NCI-H2171 treated with DMSO at 0.1 percent for 48 hours (cell line): ENCODE measurements at places on chromosomes 11 and 22.

DNA sequence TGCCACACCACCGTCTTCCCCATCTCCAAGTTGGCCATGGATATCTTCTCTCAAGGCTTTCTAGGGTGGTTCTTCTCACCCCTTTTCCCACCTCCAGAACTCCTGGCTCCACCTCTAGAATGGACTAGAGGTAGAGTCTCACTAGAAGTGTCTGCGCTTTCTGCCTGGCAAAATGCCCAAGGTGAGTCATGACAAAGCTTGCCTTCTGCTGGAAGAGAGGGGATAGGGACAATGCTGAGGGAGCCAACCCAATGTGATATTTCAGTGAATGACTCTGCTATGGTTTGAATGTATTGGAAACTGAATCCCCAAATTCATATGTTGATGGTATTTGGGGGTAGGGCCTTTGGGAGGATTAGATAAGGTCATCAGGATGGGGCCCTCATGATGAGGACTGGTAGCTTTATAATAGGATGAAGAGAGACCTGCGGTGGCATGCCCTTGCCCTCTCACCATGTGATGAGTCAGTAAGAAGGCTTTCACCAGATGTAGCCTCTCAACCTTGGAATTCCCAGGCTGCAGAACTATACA, 4.1 kb upstream of the CD82 start:
- DNase-seq = no peak

GRCh38 chr22:23020659-23021293, 49.5 kb upstream of the GNAZ start:
- DNase-seq = no peak

GRCh38 chr11:3627291-3627690, 14.5 kb downstream of the ART5 start:
- no peak for DNase-seq

GRCh38 chr11:108218912-108219783, 3.3 kb downstream of the NPAT start:
- DNase-seq = no peak

DNA sequence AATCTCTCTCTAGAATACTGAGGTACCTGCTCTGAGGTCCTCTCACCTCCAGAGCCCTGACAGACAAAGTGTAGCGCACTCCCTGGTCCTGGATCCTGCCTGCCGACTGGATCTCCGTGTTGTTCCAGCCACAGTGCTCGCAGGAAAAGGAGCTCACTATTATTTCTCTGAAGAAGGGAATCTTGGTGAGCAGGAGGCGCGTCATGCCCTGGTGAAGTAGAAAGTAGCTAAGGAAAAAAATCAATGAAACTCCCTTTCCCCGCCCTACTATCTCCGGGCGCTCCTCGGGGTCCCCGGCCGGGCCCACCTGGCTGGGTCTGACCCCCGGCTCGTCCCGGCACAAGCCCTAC, 412 bp downstream of the ZPR1 start:
- DNase-seq = no peak

- no peak for DNase-seq
Observed at GRCh38 chr11:102882389-102883024, 7.7 kb upstream of the MMP12 start.

DNA sequence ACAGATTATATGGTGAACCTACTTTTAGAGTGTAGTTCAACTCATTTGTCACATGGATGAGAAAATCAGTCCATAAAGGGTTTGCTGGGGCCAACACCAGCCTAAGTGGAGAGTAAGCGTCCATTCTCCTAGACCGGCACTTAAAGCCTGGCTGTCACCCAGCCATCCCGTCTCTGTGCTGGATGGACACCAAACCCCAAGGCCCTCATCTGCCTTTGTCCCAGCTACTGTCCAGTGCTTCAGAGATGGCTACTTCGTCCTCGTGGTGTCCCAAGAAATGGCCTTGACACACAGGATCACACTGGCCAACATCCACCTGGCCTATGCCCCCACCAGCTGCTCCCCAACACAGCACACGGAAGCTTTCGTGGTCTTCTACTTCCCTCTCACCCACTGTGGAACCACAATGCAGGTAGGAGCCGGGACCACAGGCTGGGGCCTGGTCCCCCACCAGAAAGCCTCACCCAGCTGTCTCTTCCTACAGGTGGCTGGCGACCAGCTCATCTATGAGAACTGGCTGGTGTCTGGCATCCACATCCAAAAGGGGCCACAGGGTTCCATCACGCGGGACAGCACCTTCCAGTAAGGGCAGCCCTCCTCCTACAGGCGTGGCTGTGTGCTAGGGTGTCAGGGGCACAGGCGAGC, 3.5 kb downstream of the ZP1 start:
- DNase-seq = no peak

- DNase-seq = peak; percentile 63
Observed at GRCh38 chr11:111372538-111372937, 6.5 kb downstream of the POU2AF1 start.

DNA sequence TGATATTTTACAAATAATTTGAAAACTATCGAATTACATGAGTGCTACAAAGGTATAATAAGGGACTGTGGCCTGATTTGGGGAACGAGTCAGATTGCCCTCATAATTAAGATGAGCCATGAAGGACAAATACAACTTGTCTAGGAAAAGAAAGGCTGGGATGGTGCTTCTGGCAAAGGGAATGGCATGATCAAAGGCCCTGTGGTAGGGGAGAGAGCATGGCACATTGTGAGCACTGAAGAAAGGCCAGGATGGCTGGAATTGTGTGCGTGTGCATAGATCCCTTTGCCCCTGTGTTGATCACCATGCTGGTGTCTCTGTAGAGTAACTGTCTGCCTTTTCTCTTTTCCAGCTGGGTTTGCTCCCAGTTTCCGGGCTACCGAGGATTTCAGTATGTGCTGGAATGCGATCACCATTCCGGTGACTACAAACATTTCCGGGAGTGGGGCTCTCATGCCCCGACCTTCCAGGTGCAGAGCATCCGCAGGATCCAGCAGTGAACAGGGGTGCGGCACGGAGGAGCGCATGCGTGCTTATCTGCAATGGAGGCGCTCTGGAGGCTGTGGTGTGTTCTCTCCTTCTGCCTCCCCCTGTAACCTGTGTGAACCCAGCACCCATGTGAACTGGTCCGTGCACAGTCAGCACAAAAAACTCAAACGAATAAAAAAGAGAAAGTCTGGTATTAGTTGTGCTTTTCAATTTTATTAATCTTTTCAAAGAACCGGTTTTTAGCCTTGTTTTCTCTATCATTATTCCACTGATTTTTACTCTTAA, 8.4 kb downstream of the CRYBA4 start:
- no peak for DNase-seq

DNA sequence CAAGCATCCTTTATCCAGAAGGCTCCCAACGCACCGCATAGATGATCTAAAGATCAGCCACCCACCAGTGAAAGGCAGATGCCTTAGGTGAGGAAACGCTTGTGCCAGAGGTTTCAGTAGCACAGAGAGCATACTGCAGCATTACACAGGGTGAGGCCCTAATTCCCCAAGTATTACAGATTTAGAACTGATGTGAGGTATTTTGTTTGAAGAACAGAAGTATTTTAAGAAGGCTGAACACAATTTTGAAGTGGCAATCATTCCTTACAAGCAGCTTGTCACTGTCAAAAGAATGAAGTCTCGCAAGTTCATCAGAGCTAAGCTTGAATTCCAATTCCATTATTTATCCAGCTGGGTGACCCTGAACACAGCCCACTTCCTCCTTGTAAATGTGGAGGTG, 70.0 kb upstream of the FAT3 start:
- no peak for DNase-seq

- no peak for DNase-seq
Observed at GRCh38 chr11:10673501-10674062, 20.0 kb downstream of the IRAG1 start.

GRCh38 chr22:44702479-44703198, 635 bp downstream of the PRR5 start:
- peak; percentile 20 for DNase-seq

DNA sequence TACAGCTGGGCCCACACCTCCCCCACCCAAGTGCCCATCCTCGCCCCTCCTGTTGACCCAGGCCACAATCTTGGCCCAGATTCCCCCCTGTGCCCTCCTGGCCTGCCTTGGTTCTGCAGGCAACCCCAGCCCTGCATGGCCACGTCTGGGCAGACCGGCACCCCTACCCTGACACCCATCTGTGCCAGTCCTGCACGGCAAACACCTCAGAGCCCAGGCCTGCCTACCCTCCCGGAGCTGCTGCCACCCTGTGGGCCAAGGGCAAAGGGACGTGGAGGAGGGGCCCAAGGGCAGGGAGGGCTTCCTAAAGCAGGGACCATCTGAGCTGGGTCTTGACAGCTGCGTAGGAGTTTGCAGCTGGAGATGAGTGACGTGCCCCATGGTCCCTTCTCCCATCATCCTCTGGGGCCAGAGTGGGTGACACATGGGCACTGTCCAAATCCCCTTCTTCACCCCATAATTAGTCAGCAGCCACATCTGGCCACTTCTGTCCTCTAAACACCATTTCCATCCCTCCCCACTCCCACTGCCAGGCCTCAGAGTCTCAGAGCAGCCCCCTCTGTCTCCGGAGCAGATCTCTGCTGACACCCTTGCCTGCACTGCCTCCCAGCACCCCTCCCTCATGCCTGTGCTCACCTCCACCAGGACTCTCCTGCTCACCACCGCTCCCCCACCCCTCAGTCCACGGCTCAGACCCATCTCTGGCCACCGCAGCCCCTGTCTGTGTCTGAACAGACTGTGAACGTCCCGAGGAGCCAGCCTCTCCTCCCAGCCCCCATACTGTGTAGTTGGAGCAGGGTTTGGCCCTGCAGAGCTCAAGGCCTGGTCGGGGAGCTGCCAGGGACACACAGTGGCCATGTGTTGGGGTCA, 35.6 kb upstream of the PPARA start:
- DNase-seq = peak; percentile 11

- no peak for DNase-seq
Observed at GRCh38 chr22:42231929-42232328, 38.5 kb downstream of the TCF20 start.

DNA sequence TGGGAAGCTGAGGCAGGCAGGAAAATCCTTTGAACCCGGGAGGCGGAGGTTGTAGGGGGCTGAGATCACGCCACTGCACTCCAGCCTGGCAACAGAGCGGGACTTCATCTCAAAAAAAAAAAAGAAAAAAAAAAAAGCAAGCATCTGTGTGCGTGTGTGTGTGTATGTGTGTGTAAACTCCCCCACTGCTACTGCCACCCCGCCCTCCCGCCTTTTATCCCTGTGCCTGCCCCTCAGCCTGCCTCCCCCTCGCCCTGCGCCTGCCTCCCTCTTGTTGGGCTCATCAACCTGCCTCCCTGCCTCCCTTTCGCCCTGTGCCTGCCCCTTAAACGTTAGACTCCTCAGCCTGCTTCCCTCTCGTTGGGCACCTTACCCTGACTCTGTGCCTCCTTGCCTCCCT, 18.0 kb downstream of the TMEM258 start:
- no peak for DNase-seq

DNA sequence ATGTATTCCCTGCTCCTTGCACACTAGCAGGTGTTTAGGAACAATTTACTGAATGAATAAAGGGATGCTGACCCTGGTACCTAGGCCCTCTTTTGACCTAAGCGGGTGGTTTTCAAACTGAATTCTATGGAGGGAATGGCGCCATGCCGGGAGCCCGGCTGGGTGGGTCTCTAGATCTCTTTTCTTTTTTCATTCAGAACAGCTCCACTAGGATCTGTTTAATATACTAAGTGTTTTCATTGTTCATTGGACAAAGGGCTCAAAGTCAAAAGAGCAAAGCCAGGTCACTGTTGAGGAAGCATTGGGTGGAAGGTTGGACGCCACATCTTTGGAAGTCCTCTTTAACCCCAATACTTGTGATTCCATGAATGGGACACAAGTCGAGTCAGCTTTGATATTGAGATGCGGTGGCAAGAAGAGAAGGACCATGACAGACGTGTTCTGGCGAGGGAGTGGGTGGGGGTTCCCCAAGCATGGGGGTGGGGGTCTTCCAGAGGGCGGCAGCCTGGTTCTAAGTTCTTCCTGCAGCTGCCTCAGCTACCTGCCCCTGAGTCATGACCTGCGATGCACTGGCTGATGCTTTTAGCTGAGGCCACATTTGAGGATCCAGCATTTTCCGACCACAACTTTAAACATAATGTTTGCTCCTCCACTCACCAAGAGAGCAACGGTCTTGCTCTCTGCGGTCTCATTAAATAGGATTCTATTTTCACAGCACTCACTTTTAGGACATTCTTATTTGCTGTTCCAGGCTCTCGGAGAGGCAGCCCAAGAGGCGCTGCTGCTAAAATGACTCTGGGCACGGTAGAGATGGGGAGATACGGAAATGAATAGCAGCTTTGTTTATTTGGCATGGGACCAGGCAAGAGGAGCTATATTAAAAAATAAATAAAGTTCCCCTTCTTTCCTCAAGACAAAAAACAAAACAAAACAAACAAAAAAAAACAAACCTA, 100.6 kb downstream of the FBXO7 start:
- no peak for DNase-seq

- DNase-seq = no peak
Observed at GRCh38 chr11:86138958-86139357, 70.1 kb upstream of the PICALM start.

- no peak for DNase-seq
Observed at GRCh38 chr11:8375460-8375859, 111.8 kb upstream of the LMO1 start.

DNA sequence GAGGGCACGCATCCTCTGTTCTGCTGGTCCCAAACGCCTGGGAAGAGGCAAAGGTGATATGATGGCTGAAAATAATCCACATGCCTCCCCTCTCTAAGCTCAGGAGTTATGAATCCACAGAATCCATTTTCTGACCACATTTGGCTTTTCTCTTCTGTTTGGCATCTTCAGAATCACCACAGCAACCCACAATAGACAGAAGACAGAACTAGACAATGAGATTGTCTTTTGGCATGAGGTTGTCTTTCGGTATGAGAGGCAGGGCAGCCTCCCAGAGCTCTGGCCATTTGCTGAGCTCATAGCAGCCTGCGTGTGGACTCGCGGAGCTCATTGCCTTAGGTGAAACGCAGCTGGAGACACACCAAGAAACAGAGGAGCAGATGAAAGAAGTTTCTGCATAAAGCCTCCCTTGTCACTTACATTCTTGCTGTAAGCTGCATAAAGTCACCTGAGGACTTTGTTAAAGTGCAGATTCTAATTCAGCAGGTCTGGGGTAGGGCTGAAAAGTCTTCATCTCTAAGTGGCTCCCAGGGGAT, 868.0 kb downstream of the NTM start:
- DNase-seq = no peak

DNA sequence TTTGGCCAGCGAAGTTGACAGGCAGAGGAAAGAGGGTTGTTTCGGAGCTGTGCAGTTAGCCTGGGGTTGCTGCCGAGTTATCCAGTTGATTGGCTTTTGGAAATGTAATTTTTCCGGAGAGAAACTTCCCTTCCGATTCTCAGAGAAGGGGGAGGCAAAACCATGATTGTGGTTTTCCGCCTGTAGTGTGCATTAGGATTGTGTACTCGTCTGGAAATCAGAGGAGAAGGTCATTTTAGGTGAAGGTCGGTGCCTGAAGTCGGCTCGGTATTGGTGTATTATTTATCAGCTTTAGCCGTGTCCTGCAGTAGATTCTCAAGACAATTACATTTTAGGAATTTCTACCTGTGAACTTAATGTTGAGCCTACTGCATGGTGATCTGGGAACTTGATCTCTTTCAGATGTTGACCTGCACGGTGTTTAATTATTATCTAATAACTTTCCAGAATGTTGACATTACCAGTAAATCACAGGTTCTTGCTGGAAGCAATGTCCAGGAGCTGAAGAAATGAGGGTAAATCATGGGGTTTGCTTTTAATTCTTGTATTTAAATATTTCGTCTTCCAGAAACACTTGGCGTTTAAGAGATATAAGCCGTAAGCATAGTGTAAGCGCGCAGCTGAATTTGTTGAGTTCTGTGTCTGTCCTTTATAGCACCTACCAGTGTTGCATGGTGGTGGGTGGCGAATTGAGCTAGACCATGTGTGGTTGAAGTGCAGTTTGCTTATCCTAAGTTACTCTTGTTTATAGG, 1.3 kb downstream of the ARHGEF12 start:
- DNase-seq = no peak
